Activated gamma-delta T cell (primary cell): ENCODE measurements at places on chromosomes 11 and 22.

GRCh38 chr22:33789690-33790253, 130.5 kb downstream of the LARGE1 start:
- DNase-seq = no peak

- no peak for DNase-seq
Observed at GRCh38 chr11:4769838-4770237, at the start of gene OR51F1. Gene OR51F1 (minus strand): TSS chr11:4769938. CDS start chr11:4769938, 0 bp downstream.

DNA sequence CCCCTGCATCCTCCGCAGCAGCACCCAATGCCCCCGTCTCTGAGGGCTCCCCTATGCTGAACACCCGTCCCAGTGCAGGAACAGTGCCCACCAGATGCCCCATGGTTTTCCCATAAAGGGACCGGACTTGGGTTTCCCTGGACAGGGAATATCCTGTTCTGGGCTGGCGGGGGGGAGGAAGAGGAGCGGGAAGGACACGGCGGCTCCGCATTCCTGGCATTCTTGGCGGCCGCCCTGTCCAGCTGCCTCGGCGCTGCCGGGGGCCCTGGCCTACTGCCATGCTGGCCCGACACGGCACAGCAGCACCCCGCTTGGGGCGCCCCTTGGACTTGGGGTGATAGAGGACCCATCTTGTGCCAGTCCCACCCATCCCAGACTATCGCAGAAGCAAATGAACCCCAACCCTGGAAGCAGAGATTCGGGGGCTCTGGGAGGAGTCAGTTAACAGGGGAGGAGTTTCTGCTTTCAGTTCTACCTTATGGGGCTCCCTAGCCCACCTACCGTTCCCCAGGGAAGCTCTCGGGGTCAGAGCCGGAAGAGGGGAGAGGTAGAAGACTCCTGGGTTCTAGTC, 23.7 kb upstream of the CBX7 start:
- no peak for DNase-seq

- DNase-seq = no peak
Observed at GRCh38 chr22:20248461-20248978, 19.6 kb downstream of the RTN4R start.
